ENCODE measurements at places on chromosomes 2 and 18.

DNA sequence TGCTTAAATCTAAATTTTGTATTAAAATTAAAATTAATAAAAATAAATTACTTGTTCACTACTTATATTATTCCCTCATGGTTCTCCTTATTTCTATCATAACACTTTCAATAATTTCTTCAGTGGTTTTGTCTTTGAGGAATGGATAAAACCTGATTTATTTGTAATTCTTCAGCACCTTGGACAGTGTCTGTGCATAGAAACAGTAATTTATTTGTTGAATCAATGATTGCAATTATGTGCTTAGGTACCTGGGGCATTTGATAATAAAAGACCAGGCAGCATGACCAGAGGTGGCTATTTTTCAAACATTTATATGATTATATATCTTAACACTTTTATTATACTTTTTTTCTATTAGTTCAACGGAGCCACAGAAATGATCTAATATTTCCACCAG, 1062.7 kb downstream of the DSC3 start:
- no peak for DNase-seq

DNA sequence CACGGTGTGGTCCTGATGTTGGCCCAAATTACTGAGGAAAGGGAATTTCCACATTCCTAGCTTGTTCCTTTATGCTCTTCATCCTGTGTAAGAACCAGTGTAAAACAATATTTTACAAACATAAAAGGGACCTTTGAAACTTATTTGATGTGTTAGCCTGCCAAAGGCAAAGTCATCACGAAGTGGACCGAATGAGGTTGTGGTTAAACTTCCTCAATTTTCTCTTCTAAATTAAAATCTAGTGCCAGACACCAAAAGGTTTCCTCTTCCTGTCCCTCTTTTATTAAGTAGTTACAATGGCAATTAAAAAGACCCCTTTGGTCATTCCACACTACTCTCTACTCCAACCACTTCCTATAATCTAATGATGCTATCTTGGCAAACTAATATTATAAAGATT, 279.8 kb downstream of the AFF3 start:
- no peak for DNase-seq

- DNase-seq = no peak
Measured at GRCh38 chr2:85926931-85927661, 38.3 kb upstream of the ST3GAL5 start.

GRCh38 chr18:26207937-26208336, 18.3 kb upstream of the TAF4B start:
- no peak for DNase-seq

Measured in DND-41 (cell line).